ENCODE measurements at places on chromosomes 1 and 21.

DNA sequence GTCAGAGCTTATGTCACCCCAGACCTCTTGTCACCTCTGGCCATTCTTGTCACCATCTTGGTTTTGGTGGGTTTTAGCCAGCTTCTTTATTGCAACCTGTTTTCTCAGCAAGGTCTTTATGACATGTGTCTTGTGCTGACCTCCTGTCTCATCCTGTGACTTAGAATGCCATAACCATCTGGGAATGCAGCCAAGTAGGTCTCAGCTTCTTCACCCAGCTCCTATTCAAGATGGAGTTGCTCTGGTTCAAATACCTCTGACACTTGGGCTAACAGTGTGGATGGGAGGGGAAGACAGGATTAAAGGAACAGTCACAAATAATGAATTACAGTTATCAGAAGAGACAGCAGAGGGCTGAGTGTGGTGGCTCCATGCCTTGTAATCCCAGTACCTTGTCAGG, 30.5 kb upstream of the PIK3CD start:
- DNase-seq, result no peak

GRCh38 chr1:209549443-209550205, 33.9 kb upstream of the CAMK1G start:
- DNase-seq, result no peak

DNA sequence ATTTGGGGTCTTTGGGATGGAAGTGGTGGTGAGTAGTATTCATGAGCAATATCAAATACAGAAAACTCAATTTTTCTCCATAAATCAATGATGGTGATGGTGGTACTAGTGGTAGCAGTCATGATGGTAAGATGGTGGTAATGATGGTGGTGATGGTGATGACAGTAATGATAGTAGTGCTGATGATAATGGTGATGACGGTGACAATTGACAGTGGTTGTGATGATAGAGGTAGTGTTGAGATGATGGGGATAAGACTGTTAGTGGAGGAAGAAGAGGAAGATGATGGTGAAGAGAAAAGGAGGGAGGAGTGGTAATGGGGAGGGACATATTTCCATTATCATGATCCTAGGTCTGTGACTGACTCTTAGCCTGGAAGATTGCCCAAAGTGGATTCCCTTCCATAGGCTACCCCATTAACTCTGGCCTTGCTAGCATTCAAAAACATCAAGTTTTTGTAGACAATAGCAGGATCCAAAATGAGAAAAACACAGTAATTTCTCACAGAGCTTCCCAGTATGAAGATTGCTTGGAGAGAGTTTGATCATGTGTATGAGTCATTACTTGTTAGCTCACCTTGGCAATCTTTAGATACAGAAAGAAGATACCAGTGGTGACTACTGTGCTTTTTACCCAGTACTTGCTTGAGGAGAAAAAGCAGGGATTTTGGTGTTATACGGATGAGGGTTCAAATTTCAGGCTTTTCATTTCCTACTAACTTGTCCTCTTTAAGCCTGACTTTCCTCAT, 93.9 kb downstream of the ATP1A1 start:
- no peak for DNase-seq

- no peak for DNase-seq
Observed at GRCh38 chr1:61375082-61375880, 292.9 kb downstream of the NFIA start.

- no peak for DNase-seq
Observed at GRCh38 chr1:26827663-26828062, 1.2 kb downstream of the ZDHHC18 start.

DNA sequence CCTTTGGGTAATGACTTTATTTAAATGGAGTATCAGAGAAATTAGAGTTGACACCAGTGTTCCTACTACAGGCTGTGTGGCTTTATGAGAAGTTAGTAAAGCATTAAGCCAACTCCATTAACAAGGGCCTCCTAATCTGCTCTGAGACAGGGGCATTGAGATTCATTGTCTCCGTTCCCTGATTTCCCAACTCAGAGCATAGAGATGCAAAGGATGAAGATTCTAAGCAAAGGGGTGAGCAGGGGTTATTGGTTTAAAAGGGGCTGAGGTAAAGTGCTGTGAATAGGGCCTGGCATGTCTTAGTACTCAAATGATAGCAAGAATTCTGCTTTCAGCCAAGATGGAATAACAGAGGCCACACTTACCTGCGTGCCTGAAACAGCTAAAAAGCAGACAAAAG, 428.4 kb downstream of the PTPRU start:
- no peak for DNase-seq

DNA sequence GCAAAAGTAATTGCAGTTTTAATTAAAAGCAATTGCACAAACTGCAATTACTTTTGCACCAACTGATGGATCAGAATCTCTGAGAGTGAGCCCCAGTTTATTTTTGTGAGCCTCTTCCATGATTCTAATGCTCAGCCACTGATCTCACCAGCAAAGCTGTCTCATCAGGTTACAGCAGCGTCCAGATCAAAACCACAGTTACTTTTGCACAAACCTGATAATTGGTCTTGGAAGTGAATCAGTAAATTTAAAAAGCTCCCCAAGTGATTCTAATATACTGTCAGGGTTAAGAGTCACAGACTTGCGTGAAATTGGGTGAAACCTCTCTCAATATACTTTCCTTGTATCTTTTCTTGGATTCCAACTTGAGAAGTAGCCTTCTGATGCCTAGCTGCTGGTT, 13.5 kb upstream of the CR2 start:
- no peak for DNase-seq

DNA sequence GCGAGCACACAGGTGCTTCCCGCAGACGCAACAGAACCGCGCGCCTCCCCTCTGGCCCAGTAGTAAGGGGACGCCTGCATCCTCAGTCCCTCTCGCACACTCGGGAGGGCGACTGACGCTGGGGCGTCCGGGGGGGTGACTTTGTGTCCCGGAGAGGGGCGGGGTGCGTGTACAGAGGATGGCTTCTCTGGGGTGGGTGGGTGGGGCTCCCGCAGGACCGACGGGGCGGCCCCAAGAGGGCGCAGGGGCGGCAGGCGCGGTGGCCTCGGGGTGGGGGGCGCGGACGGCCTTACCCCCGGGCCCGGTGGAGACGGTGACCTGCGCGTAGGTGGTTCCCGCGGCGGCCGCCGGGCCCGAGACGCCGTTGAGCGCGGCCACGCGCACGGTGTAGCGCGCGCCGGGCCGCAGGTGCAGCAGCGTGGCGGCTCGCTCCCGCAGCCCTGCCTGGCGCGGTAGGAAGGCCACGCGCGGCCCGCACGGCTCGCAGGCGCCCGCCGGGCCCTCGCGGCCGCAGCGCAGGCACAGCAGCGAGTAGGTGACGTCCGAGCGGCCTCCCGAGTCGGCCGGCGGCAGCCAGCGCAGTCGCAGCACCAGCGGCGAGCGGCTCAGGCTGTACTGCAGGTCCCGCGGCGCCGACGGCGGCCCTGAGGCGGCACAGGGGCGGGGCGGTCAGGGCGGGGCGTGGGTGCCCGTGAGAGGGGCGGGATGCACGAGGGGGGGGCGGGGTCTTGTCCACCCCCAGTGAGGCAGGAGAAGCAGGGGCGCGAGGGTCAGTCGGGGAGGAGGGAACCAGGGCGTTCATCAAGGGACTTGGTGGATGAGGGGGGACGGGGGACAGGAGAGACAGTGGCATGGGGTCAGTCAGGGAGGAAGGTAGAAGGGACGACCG, 12.1 kb downstream of the EPHA10 start:
- DNase-seq, result no peak

- no peak for DNase-seq
Observed at GRCh38 chr1:206757524-206758266, 12.9 kb upstream of the IL19 start.

DNA sequence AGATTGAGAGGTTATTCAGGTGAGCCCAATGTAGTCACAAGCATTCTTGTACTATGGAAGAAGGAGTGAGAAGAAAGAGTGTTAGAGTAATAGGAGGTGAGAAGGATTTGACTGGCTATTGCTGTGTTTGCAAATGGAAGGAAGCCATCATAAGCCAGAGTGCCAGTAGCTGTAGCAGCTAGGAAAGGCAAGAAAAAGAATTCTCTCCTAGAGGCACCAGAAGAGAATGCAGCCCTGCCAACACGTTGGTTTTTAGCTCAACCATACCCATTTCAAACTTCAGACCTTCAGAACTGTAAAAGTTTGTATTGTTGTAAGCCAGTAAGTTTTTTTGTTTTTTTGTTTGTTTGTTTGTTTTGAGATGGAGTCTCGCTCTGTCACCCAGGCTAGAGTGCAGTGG, 8.9 kb upstream of the IL12RB2 start:
- DNase-seq, result no peak

GRCh38 chr1:233523047-233523446, 90.9 kb upstream of the KCNK1 start:
- no peak for DNase-seq

- DNase-seq, result no peak
Observed at GRCh38 chr1:245715291-245715701, 560.5 kb downstream of the KIF26B start.

DNA sequence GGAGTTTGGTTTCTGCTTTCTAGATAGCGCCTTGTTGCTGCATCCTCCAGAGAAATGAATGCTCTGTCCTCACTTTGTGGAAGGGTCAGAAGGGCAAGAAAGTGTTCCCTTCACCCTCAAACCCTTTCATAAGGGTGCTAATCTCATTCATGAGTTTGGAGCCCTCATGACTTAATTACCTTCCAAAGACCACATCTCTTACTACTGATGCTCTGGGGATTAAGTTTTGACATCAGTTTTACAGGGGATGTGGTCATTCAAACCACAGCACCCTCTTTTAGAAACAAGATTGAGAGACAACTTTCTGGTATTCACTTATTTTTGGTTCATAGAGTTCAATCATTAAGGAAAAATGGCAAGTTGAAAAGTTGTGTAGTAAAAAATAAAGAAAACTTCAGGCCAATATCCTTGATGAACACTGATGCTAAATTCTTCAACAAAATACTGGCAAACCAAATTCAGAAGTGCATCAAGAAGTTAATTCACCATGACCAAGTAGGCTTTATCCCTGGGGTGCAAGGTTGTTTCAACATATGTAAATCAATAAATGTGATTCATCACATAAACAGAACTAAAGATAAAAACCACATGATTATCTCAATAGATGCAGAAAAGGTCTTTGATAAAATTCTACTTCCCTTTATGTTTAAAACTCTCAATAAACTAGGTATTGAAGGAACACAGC, 442.1 kb downstream of the PTBP2 start:
- DNase-seq, result no peak

GRCh38 chr1:235567812-235568503, 63.7 kb upstream of the B3GALNT2 start:
- DNase-seq, result no peak

- no peak for DNase-seq
Observed at GRCh38 chr1:43841321-43842174, 92.1 kb upstream of the ARTN start.

GRCh38 chr21:35593000-35593502, 467.3 kb downstream of the SETD4 start:
- no peak for DNase-seq

DNA sequence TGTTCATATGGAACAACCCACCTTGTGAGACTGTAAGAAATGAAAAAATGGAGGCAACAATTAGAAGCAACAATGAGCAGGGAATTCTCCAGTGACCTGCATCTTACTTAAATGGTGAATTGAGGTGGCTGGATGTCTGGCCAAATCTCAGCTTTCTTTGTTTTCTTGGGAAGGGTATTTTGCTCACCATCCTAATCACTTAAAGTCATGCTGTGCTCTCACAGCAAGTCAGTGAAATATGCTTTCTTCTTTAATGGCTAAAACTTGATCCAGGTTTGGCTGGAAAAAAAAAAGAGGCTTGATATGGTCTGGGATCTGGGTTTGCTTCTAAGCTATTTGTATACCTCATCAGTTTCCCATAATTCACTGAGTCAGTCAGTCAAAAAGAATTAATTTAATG, 124.8 kb downstream of the ESRRG start:
- DNase-seq, result no peak

DNA sequence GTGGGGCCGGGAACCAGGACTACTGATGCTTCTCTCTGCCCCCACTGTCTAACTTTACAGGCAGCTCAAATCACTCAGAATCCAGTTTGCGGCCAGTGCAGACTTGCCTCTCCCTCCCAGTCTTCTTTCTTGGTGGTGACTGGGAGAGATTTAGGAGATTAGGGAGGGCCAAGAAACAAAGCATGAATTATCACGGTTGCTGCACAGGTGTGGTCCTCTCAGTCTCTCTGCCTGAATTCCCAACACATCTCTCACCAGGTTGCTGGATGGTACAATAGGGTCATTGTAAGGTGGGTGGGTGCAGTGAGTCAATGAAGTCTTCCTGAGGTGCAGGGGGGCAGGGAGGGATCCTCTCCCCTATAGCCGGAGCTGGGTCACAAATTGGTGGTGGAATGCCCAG, 12.6 kb downstream of the S100A11 start:
- no peak for DNase-seq

DNA sequence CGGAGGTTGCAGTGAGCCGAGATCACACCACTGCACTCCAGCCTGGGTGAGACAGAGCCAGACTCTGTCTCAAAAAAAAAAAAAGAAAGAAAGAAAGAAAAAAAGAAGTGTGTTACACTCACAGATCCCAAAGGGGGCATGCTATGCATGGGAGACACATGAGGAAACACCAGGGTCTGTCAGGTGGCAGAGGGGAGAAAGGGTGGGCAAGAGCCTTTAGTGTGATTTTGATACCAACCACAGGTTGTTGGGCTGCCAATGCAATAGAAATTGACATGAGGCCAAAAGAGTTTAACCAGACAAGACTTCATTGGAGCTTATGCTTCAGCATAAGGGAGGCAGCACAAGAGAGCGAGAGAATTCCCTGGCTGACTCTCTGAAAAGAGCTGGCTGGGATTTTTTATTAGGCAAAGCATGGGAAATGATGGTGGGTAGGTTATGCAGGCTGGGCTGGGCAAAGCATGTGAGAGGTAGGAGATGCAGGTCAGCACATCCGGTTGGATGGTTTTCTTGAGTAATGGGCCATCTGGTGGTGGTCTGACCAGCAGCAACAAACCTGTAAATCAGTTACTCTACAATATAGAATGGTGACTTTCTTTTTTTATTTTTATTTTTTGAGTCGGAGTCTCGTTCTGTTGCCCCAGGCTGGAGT, 11.7 kb upstream of the EXTL1 start:
- no peak for DNase-seq

- DNase-seq, result peak; percentile 75
Observed at GRCh38 chr1:19643602-19644394, at the start of gene NBL1. Gene NBL1, plus strand, starts transcription at chr1:19644311. Its CDS starts 10,720 bp downstream, at chr1:19655031.

DNA sequence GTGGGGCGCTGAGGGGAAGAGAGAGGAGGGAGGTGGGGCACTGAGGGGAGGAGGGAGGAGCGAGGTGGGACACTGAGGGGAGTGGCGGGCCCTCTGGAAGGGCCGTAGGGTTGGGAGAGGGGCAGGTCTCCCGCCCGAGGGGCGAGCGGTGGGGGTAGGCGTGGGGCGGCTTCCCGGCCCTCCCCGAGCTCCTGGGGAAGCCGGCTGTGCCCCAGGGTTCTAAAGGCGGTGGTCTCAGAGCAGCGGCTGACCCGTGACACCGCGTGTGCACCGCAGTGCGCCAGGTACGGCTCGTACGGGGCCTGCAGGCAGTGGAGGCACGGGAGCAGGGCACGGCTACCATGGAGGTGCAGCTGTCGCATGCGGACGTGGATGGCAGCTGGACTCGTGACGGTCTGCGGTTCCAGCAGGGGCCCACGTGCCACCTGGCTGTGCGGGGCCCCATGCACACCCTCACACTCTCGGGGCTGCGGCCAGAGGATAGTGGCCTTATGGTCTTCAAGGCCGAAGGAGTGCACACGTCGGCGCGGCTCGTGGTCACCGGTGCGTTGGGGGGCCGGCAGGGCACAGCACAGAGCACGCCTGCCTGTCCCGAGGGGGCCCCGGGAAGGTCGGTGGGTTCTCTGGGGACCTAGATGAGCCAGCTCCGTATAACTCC, 68.5 kb downstream of the OBSCN start:
- DNase-seq, result peak; percentile 67
